H9 (cell line): ENCODE measurements at places on chromosomes 1 and 21. TPM values are rescaled to one million over a fixed set of nuclear protein-coding genes. Genes with fewer than 3 reads are reported as not detected.

DNA sequence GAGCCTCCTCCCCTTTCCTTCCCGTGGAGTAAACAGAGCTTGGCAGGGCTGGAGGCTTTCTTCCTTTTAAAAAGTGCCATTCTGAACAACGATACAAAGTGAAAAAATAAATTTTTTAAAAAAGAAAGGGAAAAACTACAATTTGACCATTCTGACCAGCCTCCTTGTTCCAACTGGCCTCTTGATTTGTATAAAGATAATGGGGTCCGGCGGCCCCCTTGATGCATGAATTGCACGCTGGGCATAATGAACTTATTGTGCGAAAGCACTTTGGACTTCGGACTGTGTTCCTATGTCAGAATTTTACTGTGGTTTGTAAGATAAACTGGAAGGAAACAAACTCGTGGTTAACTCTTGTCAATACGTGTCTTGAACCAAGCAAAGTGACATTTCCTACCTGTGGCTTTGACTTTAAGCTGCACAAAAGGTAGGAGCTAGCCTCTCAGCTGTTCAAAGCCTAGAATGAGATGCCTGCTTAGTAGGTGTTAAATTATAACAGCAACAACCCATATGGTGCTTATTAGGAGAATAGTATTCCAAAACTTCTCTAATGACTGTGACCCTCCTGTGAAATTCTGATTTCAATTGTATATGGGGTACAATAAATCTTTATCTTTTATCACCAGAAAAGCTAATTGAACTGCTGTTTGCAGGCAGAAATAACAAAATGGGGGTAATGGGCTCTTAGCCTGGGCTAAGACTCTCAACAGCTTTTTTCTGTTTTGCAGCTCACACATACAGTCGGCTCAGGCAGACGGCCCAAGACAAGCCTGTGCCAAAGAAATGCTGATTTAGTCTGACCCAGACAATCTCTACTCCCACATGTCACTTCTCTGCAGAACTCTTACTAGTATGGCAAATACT, 9.3 kb downstream of the IRF2BP2 start:
- peak overlapping the region; percentile 77 for H3K4me3 ChIP-seq
- peaks cover 2% of the 10 kb centered on the region for H3K4me1 ChIP-seq
- peaks cover 21% of the 10 kb centered on the region for H3K36me3 ChIP-seq

DNA sequence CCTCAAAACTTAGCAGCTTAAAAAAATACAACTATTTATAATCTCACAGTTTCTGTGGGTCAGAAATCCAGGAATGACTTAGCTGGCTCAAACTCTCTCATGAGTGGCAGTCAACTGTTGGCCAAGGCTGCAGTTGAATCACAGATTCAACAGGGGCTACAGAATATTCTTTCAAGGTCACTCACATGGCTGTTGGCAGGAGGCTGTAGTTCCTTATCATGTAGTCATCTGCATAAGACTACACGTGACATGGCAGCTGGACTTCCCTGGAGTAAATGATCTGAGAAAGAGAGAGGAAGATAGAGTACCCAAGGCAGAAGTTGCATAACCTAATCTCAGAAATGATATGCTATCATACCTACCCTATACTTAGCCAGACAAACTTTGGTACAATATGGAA, 75.2 kb upstream of the TSPAN2 start:
- no peak overlapping the region for H3K4me3 ChIP-seq
- H3K36me3 ChIP-seq: no peaks in the 10 kb centered on the region
- DNase-seq: no peak
- H3K27me3 ChIP-seq: no peaks in the 10 kb centered on the region
- no peaks in the 10 kb centered on the region for H3K4me1 ChIP-seq

DNA sequence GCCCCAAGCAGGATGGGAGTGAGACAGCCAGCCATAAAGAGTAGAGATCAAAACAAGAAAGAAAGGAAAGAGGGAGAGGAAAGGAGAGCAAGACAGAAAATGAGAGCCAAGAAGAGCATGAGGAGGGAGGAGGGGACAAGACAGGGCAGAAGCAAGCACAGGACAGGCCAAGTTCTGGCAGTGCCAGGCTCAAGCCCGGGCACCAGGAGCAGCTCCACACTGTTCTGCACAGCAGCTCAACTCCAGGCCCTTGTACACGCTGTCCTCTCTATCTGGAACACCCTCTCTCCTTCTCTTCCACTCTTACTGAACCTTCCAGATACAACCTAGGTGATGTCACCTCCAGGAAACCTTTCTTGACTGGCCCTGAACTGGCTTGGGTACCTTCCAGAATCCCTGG, 11.7 kb downstream of the IFFO2 start:
- H3K27me3 ChIP-seq: no peaks in the 10 kb centered on the region
- H3K4me3 ChIP-seq: no peak overlapping the region
- H3K36me3 ChIP-seq: no peaks in the 10 kb centered on the region

- no peaks in the 10 kb centered on the region for H3K4me1 ChIP-seq
- no peaks in the 10 kb centered on the region; the same call in 1 of the 2 replicates for H3K27me3 ChIP-seq
- no peak within 1 kb of the TSS; the same call in 2 of the 3 replicates for H3K4me3 ChIP-seq
- H3K36me3 ChIP-seq: no peaks in the 10 kb centered on the region
- no peak within 1 kb of the TSS for H3K27ac ChIP-seq
Observed at GRCh38 chr1:54800899-54801759, at the start of gene TTC22. Gene TTC22, minus strand, starts transcription at chr1:54801323. Its CDS starts 160 bp downstream, at chr1:54801163.

DNA sequence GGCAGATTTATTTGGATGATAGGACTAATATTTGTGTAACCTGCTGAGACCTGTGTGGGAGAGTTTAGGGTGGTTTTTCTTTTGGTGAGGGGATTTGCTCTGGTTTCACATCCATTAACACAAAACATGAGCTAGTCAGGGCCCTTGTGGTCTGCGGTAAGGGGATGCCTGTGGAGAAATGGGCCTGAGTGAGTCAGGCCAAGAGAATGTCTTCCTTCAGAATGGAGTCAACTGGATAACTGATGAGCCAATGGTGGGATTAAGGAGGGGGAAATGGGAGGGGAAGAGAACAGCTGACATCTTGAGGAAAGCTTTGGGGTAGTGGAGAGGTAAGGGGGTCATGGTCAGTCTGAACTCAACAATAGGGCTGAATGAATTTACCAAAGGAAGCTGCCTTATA, 13.9 kb downstream of the WNT2B start:
- no peak for DNase-seq
- no peaks in the 10 kb centered on the region for H3K27me3 ChIP-seq
- H3K36me3 ChIP-seq: peaks cover 7% of the 10 kb centered on the region; the same call in 1 of the 2 replicates
- H3K4me3 ChIP-seq: no peak overlapping the region

GRCh38 chr1:207867136-207868109, 43.5 kb downstream of the CD34 start:
- H3K4me1 ChIP-seq: no peaks in the 10 kb centered on the region
- H3K27me3 ChIP-seq: no peaks in the 10 kb centered on the region
- DNase-seq: no peak
- H3K36me3 ChIP-seq: peaks cover 9% of the 10 kb centered on the region; the same call in 1 of the 2 replicates
- no peak overlapping the region for H3K27ac ChIP-seq
- H3K4me3 ChIP-seq: no peak overlapping the region

- H3K4me1 ChIP-seq: no peaks in the 10 kb centered on the region
- no peak for DNase-seq
- H3K27me3 ChIP-seq: no peaks in the 10 kb centered on the region
- H3K4me3 ChIP-seq: no peak overlapping the region
- H3K36me3 ChIP-seq: no peaks in the 10 kb centered on the region
Observed at GRCh38 chr1:173093691-173094445, 43.1 kb upstream of the TNFSF18 start.

DNA sequence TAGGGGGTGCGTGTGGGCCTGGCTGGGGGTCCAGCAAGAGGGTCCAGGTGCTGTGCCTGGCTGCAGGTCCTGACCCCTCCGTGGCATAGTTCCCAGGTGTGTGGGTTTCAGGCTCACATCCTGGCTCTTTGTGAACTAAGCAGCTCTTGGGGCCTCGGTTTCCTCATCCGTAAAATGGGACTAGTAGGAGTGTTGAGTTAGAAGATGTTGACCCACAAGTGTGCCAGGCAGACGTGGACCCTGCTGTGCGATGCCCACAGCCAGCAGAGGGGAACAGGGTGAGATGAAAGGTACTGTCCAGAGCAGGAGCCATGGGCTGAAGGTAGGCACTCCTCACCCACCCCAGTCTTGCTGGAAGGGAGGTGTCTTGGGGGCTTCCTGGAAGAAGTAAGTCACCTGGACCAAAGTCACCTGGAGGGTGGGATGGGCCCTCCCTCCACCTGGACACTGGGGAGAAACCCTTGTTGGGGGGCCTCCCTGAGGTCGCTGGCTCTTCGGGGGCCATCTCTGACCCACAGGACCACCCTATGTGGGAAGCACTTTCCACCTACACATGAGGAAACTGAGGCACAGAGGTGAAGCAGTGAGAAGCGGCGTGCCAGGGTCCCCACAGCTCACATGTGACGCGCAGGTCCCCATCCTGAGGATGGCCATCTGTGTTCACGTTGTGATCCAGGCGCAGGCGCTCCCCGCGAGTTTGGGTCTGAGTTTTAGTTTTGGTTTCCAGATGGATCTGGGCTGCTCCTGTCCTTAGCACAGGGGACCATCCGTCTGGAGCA, 1.4 kb downstream of the ARHGEF16 start:
- peak overlapping the region; percentile 81 for H3K4me3 ChIP-seq
- DNase-seq: no peak
- H3K27ac ChIP-seq: no peak overlapping the region
- H3K36me3 ChIP-seq: peaks cover 20% of the 10 kb centered on the region
- H3K4me1 ChIP-seq: no peaks in the 10 kb centered on the region

- H3K36me3 ChIP-seq: peaks cover 23% of the 10 kb centered on the region
- H3K4me1 ChIP-seq: no peaks in the 10 kb centered on the region
- no peaks in the 10 kb centered on the region for H3K27me3 ChIP-seq
- no peak for DNase-seq
- no peak overlapping the region for H3K27ac ChIP-seq
- no peak overlapping the region for H3K4me3 ChIP-seq
Observed at GRCh38 chr1:119953266-119953998, 57.1 kb upstream of the ADAM30 start.

GRCh38 chr1:159851407-159851806, 11.1 kb downstream of the VSIG8 start:
- H3K36me3 ChIP-seq: no peaks in the 10 kb centered on the region
- H3K4me1 ChIP-seq: no peaks in the 10 kb centered on the region
- DNase-seq: no peak
- no peak overlapping the region for H3K4me3 ChIP-seq
- no peak overlapping the region for H3K27ac ChIP-seq
- peaks cover 6% of the 10 kb centered on the region; the same call in 1 of the 2 replicates for H3K27me3 ChIP-seq

- no peak for DNase-seq
- H3K27me3 ChIP-seq: no peaks in the 10 kb centered on the region
- H3K27ac ChIP-seq: no peak overlapping the region
- H3K4me1 ChIP-seq: 0 out of 2 replicates have a peak, but pooled peaks cover 2% of the 10 kb centered on the region
Observed at GRCh38 chr1:7250176-7250575, 464.9 kb downstream of the CAMTA1 start.

- H3K36me3 ChIP-seq: peaks cover 22% of the 10 kb centered on the region
- no peak overlapping the region for H3K27ac ChIP-seq
- no peaks in the 10 kb centered on the region for H3K27me3 ChIP-seq
- no peak for DNase-seq
Observed at GRCh38 chr1:246591047-246591446, 24.8 kb downstream of the CNST start.

DNA sequence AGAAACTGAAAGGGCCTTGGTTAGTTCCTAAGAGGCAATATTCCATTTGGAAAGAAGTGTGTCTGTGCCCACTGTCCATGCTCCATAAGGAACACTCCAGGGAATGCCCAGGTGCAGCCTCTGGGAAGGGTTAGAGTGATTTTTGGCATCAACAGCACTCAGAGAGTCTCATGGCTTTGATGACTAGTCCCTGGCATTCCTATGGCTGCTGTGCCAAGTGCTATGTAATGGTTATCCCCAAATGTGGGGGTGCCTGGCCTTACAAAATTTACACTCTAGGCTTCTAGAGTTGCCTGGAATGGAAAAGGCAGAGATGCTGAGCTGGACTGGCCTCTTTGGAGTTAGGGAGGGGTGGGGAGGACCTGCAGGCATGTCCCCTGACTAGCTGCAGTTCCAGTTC, 75.0 kb upstream of the BCAR3 start:
- H3K4me1 ChIP-seq: no peaks in the 10 kb centered on the region; the same call in 1 of the 2 replicates
- no peak overlapping the region for H3K4me3 ChIP-seq
- DNase-seq: no peak
- H3K27me3 ChIP-seq: no peaks in the 10 kb centered on the region
- no peaks in the 10 kb centered on the region for H3K36me3 ChIP-seq
- H3K27ac ChIP-seq: no peak overlapping the region

DNA sequence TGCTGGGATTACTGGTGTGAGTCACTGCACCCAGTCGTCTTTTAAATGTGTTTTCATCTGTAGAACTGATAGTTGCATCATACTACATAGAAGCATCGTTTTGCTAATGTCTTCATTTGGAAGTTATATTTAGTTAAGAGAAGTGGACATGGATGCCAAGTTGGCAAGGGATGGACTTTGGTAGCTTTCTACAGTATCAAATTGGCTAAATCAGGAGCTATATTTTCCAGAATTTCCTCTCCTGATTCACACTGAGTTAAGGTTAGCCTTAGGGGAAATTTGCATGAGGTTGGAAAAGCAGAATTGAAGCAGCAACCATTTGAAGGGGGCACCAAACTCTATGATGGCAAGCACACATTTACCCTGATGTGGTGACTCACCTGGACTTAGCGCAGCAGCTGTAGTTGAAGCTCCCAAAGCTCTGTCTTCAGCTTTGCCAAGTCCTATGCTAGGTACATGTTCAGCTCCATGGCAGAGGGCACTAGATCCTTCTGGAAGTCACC, 43.9 kb downstream of the DUSP10 start:
- H3K4me1 ChIP-seq: no peaks in the 10 kb centered on the region
- H3K4me3 ChIP-seq: no peak overlapping the region
- no peaks in the 10 kb centered on the region for H3K27me3 ChIP-seq
- peaks cover 4% of the 10 kb centered on the region; the same call in 1 of the 2 replicates for H3K36me3 ChIP-seq

GRCh38 chr1:156420205-156421061, 51.4 kb downstream of the RHBG start:
- DNase-seq: peak; percentile 41
- H3K4me3 ChIP-seq: peak overlapping the region; percentile 55
- no peak overlapping the region for H3K27ac ChIP-seq
- H3K36me3 ChIP-seq: no peaks in the 10 kb centered on the region
- no peaks in the 10 kb centered on the region; the same call in 1 of the 2 replicates for H3K4me1 ChIP-seq
- H3K27me3 ChIP-seq: peaks cover 39% of the 10 kb centered on the region

DNA sequence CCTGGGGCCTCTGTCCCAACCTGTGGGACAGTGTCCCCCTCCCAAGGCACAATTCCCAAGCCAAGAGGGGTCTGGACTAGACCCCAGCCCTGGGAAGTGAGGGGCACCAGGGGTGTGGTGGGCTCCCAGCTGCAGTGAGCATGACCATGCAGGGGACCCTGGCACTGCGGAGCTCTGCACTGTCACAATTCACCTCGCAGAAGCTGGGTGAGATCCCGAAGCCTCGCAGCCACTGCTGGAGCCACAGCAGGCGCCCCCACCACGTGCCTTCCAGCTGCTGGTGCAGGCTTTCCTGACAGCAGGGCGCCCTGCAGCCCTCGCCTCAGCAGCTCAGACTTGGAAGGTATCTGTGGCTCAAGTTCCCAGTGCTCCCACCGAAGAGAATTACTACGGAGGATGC, 10.0 kb upstream of the SRARP start:
- H3K4me1 ChIP-seq: no peaks in the 10 kb centered on the region
- no peaks in the 10 kb centered on the region for H3K27me3 ChIP-seq
- H3K4me3 ChIP-seq: no peak overlapping the region
- no peaks in the 10 kb centered on the region for H3K36me3 ChIP-seq

MYOM3 gene
- 0.07 and 0.11 TPM in 2 replicates for total RNA-seq

PI4KB gene
- 39.1 and 39.2 TPM in 2 replicates for total RNA-seq

C4BPA gene
- total RNA-seq: not detected in 2 replicates

NCMAP gene
- 0.33 and 0.35 TPM in 2 replicates for total RNA-seq

SHISAL2A gene
- 0.44 and 0.90 TPM in 2 replicates for total RNA-seq

SERTAD4 gene
- total RNA-seq: 3.9 and 5.0 TPM in 2 replicates

ANKRD13C gene
- 19.7 and 21.1 TPM in 2 replicates for total RNA-seq

IFI44L gene
- not detected in 2 replicates for total RNA-seq

AMY2A gene
- total RNA-seq: not detected in 2 replicates

ZBTB8A gene
- total RNA-seq: 11.1 and 11.3 TPM in 2 replicates

CCDC27 gene
- total RNA-seq: not detected in 2 replicates

KRTAP7-1 gene
- not detected in 2 replicates for total RNA-seq
